Inflammatory macrophage treated with lipopolysaccharide for 1 hour (primary cell): ENCODE measurements at places on chromosomes 13 and 19.

DNA sequence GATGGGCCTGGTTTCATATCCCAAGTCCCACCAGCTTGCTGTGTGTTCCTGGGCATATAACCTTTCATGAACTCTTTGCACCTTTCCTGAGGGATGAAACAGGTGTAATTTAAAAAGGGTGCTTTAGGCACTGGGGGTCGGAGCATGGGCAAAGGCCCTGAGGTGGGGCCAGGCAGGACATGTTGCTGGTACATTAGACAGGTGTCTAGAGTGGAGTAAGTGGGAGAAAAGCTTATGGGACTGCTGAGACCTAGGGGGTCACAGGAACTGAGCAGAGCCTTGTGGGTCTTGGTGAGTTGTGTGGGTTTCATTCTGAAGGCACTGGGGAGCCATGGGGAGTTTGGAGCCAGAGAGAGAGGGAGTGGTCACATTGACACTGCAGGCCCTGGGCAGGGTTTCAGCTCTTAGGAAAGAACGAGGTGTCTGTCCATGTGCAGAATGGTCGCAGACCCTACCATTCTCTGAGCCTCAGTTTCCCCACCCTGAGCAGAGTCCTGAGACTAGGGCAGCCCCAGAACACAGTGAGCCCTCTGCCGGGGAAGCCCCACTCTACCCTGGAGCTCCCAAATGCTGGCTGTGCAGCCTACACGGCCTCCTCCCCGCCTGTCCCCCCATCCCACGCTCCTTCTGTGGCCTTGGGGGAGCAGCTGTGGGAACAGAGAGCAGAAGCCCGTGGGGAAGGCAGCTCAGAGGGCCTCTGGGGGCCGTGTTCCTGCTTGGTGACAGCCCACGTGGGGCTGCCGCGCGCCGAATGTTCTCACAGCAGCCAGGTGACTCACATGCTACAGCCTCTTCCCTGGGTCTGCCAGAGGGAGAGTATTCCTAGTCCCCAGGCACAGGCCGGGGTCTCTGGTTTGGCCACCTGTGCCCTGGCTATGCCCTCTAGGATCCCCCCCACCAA lies 7.3 kb upstream of the HOMER3 start:
- DNase-seq, result no peak

GRCh38 chr19:41364524-41365391 lies 809 bp upstream of the B9D2 start:
- DNase-seq, result peak; percentile 81

DNA sequence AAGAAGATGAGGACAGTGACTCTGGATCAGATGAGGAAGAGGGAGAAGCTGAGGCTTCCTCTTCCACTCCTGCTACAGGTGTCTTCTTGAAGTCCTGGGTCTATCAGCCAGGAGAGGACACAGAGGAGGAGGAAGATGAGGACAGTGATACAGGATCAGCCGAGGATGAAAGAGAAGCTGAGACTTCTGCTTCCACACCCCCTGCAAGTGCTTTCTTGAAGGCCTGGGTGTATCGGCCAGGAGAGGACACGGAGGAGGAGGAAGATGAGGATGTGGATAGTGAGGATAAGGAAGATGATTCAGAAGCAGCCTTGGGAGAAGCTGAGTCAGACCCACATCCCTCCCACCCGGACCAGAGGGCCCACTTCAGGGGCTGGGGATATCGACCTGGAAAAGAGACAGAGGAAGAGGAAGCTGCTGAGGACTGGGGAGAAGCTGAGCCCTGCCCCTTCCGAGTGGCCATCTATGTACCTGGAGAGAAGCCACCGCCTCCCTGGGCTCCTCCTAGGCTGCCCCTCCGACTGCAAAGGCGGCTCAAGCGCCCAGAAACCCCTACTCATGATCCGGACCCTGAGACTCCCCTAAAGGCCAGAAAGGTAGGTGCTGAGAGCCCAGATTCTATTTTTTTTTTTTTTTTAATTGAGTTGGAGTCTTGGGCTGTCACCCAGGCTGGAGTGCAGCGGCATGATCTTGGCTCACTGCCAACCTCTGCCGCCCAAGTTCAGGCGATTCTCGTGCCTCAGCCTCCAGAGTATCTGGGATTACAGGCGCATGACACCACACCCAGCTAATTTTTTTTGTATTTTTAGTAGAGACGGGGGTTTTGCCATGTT lies 2.3 kb downstream of the PPP1R15A start:
- DNase-seq, result peak; percentile 74

- DNase-seq, result no peak
Observed at GRCh38 chr13:40662866-40663265, 3.6 kb downstream of the FOXO1 start.

DNA sequence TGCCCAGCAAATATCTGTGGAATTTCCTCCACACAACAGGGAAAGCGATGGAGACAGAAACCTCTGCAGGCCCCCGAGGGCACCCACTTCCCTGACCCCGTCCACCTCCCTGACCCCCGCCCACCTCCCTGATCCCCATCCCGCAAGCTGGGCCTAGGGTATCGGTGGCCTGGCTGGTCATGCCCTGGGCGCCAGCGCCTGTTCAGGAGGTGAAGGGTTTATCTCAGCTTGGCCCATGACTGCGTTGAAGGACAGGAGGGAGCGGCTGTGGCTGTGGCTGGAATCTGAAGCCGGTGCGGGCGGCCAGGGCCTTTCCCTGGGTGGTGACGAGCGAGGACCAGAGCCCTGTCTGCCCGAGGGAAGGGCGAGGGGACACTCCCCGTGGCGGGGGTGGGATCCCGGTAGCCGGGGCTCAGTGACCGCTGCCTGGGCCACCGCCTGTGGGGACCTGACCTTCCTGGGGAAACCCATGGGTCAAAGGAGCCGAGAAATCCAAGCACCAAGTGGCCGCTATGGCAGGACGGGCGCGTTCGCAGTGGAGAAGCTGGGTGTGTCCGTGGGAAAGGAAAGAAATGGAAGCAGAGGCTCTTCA lies 20.7 kb downstream of the GAS6 start:
- no peak for DNase-seq

GRCh38 chr19:17379221-17379631 lies 2.1 kb upstream of the PLVAP start:
- DNase-seq, result no peak
